ENCODE measurements at places on chromosomes 16 and 17. TPM values are rescaled to one million over a fixed set of nuclear protein-coding genes. Genes with fewer than 3 reads are reported as not detected.

GRCh38 chr17:41962768-41963434, 3.7 kb upstream of the CNP start:
- no peak for DNase-seq

- no peak for DNase-seq
Measured at GRCh38 chr17:34156741-34157589, 98.1 kb upstream of the CCL2 start.

DNA sequence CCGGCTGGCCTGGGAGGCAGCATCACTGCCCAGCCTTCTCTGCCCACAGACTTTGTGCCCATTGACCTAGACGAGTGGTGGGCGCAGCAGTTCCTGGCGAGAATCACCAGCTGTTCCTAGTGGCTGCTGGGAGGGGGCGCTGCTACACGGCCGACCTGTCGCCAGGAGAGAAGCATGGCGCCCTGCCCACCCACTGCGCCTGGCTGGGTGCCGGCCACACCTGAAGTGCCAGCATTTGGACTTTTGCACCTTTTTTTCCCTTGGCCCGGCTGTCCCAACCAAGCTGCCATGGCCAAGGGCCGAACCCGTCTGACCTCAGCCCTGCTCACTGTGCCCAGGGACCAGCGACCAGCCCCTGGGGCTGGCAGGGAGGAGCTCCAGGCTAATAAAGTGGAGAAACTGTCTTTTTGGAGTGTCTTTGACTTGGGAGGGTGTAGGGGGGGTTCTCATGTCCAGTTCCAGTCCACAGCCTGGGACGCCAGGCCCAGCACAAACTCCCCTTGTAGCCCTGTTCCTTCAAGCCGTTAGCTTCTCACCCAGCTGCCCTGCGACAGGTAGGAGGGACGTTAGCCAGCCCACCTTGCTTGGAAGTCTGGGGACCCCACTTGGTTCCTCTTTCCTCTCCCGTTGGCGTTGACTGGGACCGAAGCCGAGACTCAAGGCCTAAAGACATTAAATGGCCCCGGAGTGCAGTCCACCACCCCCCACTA, 939 bp upstream of the WDR90 start:
- DNase-seq: no peak

Gene CBX1
- total RNA-seq: 57.9 TPM

Gene CCDC78
- 1.4 TPM for total RNA-seq

Gene TOX3
- total RNA-seq: not detected

Measured in pulmonary artery endothelial cell (primary cell).